ENCODE measurements at places on chromosomes 13 and 19.
A peak's percentile ranks its signal among the peaks of the same experiment; 100 is the strongest.

DNA sequence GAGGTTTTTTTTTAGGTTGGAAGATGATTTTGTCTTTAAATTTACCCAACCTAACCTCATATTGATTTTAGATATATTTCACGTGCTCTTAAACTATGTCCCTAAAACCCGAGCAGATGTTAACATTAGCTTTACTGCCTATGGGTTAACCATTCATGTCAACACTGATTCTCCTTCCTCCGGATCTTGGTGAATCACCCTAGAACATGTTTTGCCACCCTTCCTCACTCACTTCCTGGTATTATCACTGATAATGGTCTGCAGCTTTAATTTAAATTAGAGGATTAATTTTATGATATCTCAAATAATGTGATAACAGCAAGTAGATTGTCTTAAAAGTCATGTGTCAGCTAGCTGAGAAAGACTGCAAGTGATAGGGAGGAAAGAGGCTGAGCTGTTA lies 31.9 kb downstream of the HTR2A start:
- no peak for DNase-seq

DNA sequence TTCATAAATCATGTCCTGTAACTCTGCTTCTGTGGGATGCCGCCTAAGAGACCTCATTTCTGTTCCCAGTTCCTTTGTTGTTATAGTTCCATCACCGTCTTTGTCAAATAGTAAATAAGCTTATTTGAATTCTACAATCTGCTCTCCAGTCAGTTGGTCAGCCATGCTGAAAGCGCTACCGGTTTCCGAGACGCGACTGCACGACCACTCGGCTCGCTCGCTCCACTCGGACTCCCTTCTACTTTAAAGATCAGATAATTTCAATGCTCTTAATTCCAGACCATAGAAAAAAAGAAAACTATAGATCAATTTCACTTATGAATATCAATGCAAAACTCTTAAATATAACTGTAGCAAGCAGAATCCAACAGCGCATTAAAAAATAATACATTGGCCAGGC lies 64.2 kb upstream of the STK24 start:
- DNase-seq: no peak

GRCh38 chr13:38265132-38265497 lies 84.5 kb upstream of the UFM1 start:
- no peak for DNase-seq

GRCh38 chr13:33348366-33348765 lies 62.8 kb upstream of the STARD13 start:
- DNase-seq: peak; percentile 11

- no peak for DNase-seq
Observed at GRCh38 chr13:82917984-82918383, 964.3 kb downstream of the SLITRK1 start.
